Fibroblast of skin of right biceps (primary cell): ENCODE measurements at places on chromosomes 5 and 9.

GRCh38 chr9:136520053-136520540 lies 25.8 kb downstream of the NOTCH1 start:
- no peak for DNase-seq

GRCh38 chr9:106535439-106535838 lies 327.5 kb upstream of the ZNF462 start:
- DNase-seq: peak; percentile 5

DNA sequence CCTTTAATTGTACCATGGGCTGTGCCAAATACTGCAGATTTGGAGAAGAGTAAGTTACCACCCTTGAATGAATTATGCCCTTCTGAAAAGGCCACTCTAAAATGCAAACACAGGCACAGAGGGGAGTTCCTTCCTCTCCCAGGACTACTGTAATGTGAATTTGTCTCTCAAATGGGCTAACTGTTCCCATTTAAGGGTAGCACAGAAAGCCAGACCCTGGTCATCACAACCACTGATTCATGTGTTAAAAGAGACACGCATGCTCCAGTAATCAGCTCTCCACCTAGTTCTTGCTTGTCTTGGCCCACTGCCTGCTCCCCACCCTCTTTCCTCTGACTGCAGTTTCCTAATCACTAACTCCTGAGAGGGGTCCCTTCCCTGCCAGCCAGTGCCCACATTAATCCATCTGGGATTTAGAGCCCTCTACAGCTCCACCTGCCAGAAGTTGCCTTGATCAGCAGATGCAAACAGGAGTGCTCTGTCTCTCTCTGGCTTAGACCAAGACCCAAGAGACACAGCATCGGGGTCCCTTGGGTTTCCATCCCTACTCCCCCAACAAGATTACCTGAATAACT lies 382.4 kb downstream of the TMEM167A start:
- no peak for DNase-seq

GRCh38 chr9:93721417-93721965 lies 145.1 kb downstream of the PHF2 start:
- DNase-seq: no peak

DNA sequence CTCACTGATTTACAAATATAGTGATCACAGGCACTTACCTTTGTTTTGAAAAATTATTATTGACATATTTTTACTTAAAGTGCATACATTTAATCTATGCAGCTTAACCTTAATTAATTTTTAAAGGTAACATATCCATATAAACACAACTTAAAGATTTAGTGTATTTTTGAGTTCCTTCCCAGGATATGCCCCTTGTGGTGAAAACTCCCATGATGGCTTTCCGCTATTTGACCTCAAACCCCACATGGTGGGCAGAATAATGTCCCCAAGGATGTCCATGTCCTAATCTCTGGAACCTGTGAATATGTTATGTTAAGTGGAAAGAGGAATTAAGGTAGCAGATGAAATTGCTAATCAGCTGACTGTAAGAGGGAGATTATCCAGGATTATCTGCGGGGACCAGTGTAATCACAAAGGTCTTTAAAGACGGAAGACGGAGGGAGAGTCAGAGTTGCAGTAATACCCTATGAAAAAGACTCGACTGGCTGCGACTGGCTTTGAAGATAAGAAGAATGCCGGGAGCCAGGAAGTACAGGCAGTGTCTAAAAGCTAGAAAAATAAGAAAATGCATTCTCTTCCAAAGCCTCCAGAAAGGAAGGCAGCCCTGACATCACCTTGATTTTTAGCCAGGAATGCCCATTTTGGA lies 193.9 kb downstream of the ICE1 start:
- DNase-seq: no peak

GRCh38 chr5:7802855-7803254 lies 48.1 kb downstream of the CFAP90 start:
- DNase-seq: peak; percentile 2

GRCh38 chr5:136060963-136061362 lies 32.2 kb downstream of the TGFBI start:
- DNase-seq: no peak

- no peak for DNase-seq
Measured at GRCh38 chr9:16248822-16249221, 621.6 kb downstream of the BNC2 start.

GRCh38 chr9:4038182-4038723 lies 261.6 kb downstream of the GLIS3 start:
- peak; percentile 26 for DNase-seq

DNA sequence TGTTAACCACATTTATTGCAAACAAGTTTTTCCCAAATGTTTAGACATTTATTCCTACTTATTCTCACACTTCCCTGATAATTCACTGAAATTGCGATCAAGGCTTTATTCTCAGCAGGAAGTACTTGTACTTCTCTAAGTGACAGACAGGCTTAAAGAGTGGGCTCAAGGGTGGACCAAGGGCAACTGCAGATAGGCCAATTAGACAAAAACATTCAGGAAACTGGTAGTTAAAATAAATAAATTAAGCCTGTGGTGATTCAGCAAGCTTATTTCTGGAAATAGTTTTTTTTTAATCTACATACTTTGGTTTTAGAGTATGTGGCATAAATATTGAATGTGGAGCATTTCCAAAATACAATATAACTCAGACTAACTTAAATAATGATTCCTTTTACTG lies 136.1 kb downstream of the UGCG start:
- peak; percentile 87 for DNase-seq

DNA sequence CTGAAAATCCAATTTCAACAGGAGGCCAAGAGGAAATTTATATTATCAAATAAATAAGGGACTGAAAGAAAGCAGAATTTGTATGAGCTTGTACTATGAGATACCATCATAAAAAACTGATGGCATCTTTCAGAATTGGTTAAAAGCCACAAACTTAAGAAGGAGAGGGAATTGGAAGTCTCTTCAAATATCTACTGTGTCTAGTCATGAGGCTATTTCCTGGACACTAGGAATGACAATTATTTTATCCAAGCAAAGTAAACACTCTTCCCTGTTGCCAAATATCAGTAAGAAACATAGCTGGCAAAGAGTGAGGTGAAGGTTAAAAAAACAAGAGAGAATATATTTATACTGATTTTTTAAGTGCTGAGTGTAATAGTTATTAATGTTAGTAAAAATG lies 101.5 kb upstream of the ARRDC3 start:
- peak; percentile 2 for DNase-seq

DNA sequence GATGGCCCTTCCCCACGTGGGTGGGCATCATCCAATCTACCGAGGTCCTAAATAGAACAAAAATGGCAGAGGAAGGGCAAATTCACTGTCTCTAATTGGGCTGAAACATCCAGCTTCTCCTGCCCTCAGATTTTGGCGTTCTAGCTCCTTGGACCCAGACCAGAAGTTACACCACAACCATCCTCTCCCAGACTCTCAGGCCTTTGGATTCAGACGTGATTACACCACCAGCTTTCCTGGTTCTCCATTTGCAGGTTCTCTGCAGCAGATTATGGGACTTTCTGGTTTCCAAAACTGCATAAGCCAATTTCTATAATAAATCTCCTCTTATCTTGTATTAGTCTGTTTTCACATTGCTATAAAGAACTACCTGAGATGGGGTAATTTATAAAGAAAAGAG lies 73.6 kb upstream of the STARD4 start:
- DNase-seq: no peak
